ENCODE measurements at places on chromosomes 7 and 10.

GRCh38 chr10:43942096-43942850, 293.6 kb upstream of the ZNF32 start:
- H3K36me3 ChIP-seq: no peaks in the 10 kb centered on the region
- no peaks in the 10 kb centered on the region for H3K4me1 ChIP-seq
- no peak overlapping the region for H3K27ac ChIP-seq
- H3K4me3 ChIP-seq: no peak overlapping the region
- no peak for DNase-seq
- H3K27me3 ChIP-seq: no peaks in the 10 kb centered on the region

- H3K27ac ChIP-seq: no peak overlapping the region
- H3K27me3 ChIP-seq: no peaks in the 10 kb centered on the region
- H3K4me3 ChIP-seq: no peak overlapping the region
These were observed 610.5 kb downstream of the KCNMA1 start for GRCh38 chr10:77027141-77027540.

DNA sequence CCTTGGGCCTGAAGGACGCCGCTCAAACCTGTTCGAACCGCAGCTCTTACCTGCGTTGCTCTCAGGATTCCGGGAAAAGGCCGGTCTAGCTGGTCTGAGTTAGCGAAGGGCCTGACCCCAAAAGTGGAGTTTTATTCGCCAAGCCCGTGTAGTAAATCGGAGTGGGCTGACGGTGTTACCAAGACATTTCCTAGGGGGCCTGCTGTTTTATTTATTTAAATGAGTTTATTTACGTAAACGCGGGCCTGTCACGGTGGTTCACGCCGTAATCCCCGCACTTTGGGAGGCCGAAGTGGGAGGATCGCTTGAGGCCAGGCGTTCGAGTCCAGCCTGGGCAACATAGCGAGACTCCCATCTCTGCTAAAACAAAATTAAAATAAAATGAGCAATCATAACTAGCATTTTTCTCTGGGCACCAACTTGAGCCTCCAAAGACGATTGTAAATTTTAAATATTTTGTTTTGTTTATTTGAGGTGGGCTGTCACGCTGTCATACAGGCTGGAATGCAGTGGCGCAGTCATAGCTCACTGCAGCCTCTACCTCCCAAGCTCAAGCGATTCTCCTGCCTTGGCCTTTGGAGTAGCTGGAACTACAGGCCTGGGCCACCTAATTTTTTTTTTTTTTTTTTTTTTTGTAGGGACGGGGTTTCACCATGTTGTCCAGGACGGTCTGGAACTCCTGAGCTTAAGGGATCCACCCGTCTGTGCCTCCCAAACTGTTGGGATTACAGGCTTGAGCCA, 903 bp downstream of the ZNF655 start:
- H3K4me1 ChIP-seq: peaks cover 46% of the 10 kb centered on the region
- H3K4me3 ChIP-seq: peak overlapping the region; percentile 88
- H3K27ac ChIP-seq: peak overlapping the region; percentile 96

GRCh38 chr7:8362723-8363369, 70.6 kb upstream of the NXPH1 start:
- no peak for DNase-seq
- no peaks in the 10 kb centered on the region for H3K27me3 ChIP-seq
- no peak overlapping the region for H3K27ac ChIP-seq
- no peaks in the 10 kb centered on the region for H3K36me3 ChIP-seq

GRCh38 chr10:117860823-117861222, 185.9 kb downstream of the RAB11FIP2 start:
- no peak overlapping the region for H3K27ac ChIP-seq
- peaks cover 22% of the 10 kb centered on the region for H3K27me3 ChIP-seq
- no peak for DNase-seq
- H3K4me1 ChIP-seq: peaks cover 10% of the 10 kb centered on the region

DNA sequence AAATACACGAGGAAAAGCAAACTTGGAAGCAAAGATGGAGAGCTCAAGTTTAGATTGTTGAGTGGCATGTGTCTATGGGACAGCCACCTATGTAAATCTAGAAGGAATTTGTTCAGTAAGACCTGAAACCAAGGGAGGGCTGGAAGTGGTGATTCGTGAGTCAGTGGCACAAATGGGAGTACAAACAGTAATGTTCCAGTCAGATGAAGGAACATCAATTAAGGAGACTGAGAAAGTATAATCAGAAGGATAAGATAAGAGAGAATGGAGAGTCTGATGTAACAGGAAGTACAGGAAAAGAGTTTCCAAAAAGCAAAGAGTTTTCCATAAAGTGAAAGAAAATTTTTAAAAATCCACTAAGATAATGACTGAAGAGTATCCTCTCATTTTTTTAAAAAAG, 544.2 kb downstream of the KIF20B start:
- H3K27me3 ChIP-seq: no peaks in the 10 kb centered on the region
- no peaks in the 10 kb centered on the region for H3K4me1 ChIP-seq
- no peak for DNase-seq
- H3K27ac ChIP-seq: no peak overlapping the region

- DNase-seq: no peak
- no peaks in the 10 kb centered on the region for H3K4me1 ChIP-seq
- no peaks in the 10 kb centered on the region for H3K36me3 ChIP-seq
- no peaks in the 10 kb centered on the region for H3K27me3 ChIP-seq
- H3K27ac ChIP-seq: no peak overlapping the region
These were observed 972.2 kb upstream of the MBL2 start for GRCh38 chr10:53744746-53745145.

DNA sequence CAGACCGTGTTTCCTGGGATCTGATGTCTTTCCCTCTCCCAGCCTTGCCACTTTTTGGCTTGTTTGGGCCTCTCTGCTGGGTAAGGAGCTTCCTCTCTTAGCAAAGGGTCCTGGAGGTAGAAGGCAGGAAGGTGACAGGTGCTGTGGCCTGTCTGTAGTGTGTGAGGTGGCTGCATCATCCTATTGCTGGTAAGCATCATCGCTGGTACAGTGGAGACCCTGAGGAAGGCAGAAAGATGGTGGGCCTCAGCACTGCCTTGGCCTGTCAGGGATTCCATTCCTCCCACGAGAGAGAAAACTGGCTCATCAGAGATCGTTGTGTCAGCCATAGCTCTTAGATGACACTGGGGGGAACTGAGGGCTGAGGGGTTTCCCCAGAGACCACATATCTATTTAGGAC, 46.5 kb downstream of the ZMIZ1 start:
- H3K27me3 ChIP-seq: no peaks in the 10 kb centered on the region
- H3K4me1 ChIP-seq: peaks cover 38% of the 10 kb centered on the region
- peak overlapping the region; percentile 88 for H3K27ac ChIP-seq
- peaks cover 6% of the 10 kb centered on the region for H3K36me3 ChIP-seq
- DNase-seq: no peak

- no peaks in the 10 kb centered on the region for H3K36me3 ChIP-seq
- H3K4me3 ChIP-seq: no peak overlapping the region
- no peaks in the 10 kb centered on the region for H3K27me3 ChIP-seq
These were observed 861.5 kb upstream of the ZWINT start for GRCh38 chr10:57222603-57223002.

GRCh38 chr10:32687116-32687515, 241.2 kb downstream of the CCDC7 start:
- no peak for DNase-seq
- H3K4me1 ChIP-seq: no peaks in the 10 kb centered on the region
- no peaks in the 10 kb centered on the region for H3K27me3 ChIP-seq
- no peak overlapping the region for H3K27ac ChIP-seq
- H3K36me3 ChIP-seq: no peaks in the 10 kb centered on the region

- H3K4me1 ChIP-seq: peaks cover 9% of the 10 kb centered on the region
- no peak overlapping the region for H3K27ac ChIP-seq
- H3K4me3 ChIP-seq: no peak overlapping the region
- no peaks in the 10 kb centered on the region for H3K36me3 ChIP-seq
- no peaks in the 10 kb centered on the region for H3K27me3 ChIP-seq
These were observed 103.2 kb upstream of the WAC start for GRCh38 chr10:28429573-28430216.

DNA sequence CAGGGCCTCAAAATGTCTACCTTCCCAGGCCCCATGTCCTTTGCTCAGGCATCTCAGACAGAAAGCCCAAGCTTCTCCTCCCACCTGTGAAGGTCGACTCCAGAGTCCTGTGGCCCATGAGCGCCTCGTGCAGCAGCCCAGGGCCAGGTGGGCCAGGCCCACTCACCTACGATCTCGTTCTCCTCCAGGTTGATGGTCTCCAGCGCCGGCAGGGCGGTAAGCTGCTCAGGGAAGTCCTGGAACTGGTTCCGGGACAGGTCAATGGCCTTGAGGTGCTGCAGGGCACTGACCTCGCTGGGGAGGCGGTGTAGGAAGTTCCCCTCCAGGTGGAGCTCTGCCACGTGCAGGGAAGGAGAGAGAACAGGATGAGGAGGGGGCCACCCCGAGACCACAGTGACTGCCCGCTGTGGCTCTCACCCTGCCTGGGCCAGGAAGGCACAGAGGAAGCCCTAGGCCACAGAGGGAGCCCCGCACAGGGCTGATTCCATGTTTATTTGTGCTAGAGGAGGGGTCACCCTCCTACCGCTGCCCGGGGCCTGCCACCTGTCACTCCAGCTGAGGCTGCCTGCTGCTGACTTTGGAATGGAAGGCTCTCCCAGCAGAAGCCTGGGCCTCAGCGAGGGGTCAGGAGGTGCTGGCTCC, 40.0 kb upstream of the NPFFR1 start:
- peaks cover 36% of the 10 kb centered on the region for H3K4me1 ChIP-seq
- no peaks in the 10 kb centered on the region for H3K36me3 ChIP-seq
- no peak overlapping the region for H3K4me3 ChIP-seq
- H3K27ac ChIP-seq: no peak overlapping the region
- DNase-seq: no peak

DNA sequence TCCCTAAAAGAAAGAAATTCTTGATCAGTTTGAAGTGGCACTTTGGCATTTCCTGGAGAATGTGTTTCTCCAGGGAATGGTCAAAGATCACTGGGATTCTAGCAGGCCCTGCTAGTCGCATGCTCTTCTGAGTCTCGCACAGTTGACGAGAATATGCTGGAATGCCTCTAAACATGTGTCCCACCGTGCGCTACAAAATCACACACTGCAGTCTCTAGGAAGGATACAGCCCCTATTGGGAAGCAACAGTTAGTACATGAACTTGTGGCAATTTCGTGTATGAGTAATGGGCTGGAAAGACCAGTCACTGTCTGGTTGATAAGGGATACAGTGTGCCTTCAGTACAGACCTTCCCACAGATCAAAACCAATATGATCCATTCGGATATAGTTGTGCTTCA, 257.9 kb downstream of the PRPF18 start:
- no peaks in the 10 kb centered on the region for H3K36me3 ChIP-seq
- DNase-seq: no peak
- no peak overlapping the region for H3K4me3 ChIP-seq
- peaks cover 17% of the 10 kb centered on the region for H3K4me1 ChIP-seq
- H3K27me3 ChIP-seq: no peaks in the 10 kb centered on the region

DNA sequence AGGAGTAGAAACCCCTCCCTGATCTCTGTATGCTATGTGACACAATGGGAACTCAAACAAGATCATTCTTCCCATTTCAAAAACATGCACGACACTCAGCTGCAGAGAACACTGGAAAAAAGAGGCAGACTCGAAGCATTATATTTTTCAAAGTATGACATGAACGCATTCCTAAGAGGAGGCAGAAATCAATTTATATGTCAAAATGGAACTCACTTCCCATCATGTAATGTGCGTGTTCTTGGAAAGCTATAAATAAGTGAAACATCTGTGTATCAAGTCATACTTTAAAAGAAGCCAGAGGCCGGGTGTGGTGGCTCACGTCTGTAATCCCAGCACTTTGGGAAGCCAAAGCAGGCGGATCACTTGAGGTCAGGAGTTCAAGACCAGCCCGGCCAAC, 142.7 kb downstream of the ICA1 start:
- no peak overlapping the region for H3K27ac ChIP-seq
- no peak for DNase-seq
- no peaks in the 10 kb centered on the region for H3K27me3 ChIP-seq
- no peaks in the 10 kb centered on the region for H3K4me1 ChIP-seq
- H3K4me3 ChIP-seq: no peak overlapping the region

- H3K4me1 ChIP-seq: no peaks in the 10 kb centered on the region
- peaks cover 28% of the 10 kb centered on the region for H3K36me3 ChIP-seq
- no peak overlapping the region for H3K27ac ChIP-seq
- H3K27me3 ChIP-seq: no peaks in the 10 kb centered on the region
These were observed 44.5 kb downstream of the HBP1 start for GRCh38 chr7:107213193-107213788.

DNA sequence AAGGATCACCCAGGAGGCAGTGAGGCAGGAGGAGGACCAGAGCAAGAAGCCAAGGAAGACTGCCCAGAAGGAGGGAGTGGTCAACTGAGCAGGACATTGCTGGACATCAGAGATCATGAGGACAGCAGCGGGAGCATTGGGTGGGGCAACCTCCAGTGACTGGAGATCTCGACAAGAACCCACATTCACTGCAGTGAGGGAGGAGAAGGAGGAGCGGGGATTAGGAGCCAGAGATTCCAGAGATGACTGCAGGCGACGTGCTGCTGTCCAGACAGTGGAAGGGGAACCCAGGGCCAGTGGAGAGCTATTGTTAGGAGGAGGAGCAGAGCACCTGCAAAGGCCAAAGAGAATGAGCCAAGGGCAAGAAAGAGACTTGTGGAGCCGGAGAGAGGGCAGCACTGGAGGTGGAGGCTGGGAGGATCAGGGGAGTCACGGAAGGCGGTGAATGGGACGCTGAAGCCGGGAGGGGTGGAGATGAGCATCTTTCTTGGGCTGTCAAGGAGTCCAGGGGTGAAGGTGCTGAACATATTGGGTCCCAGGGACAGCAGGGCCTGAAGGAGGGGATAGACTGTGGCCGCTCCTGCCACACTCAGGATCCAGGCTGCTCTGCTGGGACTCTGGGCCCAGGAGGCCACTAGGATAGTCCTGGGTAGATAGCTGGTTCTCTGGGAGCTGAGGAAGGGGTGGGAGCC, 140.1 kb upstream of the UNC5B start:
- no peak overlapping the region for H3K27ac ChIP-seq
- H3K27me3 ChIP-seq: no peaks in the 10 kb centered on the region
- DNase-seq: no peak
- no peak overlapping the region for H3K4me3 ChIP-seq
- peaks cover 56% of the 10 kb centered on the region for H3K4me1 ChIP-seq

- H3K36me3 ChIP-seq: no peaks in the 10 kb centered on the region
- DNase-seq: no peak
- no peaks in the 10 kb centered on the region for H3K27me3 ChIP-seq
- H3K4me3 ChIP-seq: no peak overlapping the region
These were observed 600.0 kb downstream of the PHTF2 start for GRCh38 chr7:78398576-78398975.

GRCh38 chr7:148121401-148121800, 469.2 kb upstream of the C7orf33 start:
- DNase-seq: no peak
- H3K4me3 ChIP-seq: no peak overlapping the region
- no peaks in the 10 kb centered on the region for H3K27me3 ChIP-seq
- H3K27ac ChIP-seq: no peak overlapping the region

- H3K4me1 ChIP-seq: no peaks in the 10 kb centered on the region
- no peak for DNase-seq
- H3K4me3 ChIP-seq: no peak overlapping the region
These were observed 443.5 kb upstream of the ETV1 start for GRCh38 chr7:14432924-14433323.
